Stimulated activated CD8-positive, alpha-beta memory T cell treated with anti-CD3 and anti-CD28 coated beads, Interleukin-4, amount 100 ng/mL, for 4 hours (primary cell): ENCODE measurements at places on chromosomes 3 and 15.

GRCh38 chr15:76799760-76800159 lies 105.4 kb downstream of the SCAPER start:
- DNase-seq, result no peak

GRCh38 chr15:66389098-66389858 lies 2.6 kb downstream of the MAP2K1 start:
- DNase-seq, result no peak

DNA sequence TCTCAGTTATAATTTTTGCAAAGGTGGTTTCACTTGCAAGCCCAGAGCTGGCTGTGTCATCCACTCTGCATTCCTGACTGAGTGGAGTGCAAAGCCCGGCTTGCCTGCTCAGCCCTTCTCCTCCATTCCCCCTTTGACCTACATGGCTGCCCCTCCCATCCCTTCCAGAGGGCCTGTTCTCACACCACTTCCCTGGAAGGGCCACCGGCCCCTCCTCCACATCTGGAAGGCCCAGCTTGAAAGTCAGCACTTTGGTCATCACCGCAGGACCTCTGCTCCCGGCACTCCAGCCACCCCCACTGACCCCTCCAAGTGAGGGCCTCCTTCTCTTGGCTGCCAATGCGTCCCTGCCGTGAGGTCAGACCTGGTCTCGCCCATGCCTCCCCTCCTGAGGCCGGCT lies 74.1 kb upstream of the RNF7 start:
- no peak for DNase-seq

- no peak for DNase-seq
These were observed 299.0 kb downstream of the NR2F2 start for GRCh38 chr15:96629511-96629910.

DNA sequence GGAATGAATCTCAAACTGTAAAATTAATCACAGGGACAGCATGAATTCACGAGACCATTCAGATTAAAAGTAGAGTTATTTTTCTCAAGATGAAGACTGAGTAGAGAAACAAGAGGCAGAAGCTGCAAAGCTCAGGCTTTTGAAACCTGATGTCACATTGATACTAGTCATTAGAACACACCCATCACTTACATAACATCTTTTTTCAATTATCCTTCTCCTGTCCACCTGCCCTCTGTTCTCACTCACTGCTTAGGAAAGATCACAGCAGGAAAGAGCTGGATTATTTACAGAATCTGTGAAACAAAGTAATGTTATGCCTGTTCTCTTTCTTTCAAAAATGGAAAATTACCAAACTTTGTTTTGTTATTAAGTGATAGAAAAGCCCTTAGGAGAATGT lies 72.0 kb upstream of the CDAN1 start:
- DNase-seq, result no peak

DNA sequence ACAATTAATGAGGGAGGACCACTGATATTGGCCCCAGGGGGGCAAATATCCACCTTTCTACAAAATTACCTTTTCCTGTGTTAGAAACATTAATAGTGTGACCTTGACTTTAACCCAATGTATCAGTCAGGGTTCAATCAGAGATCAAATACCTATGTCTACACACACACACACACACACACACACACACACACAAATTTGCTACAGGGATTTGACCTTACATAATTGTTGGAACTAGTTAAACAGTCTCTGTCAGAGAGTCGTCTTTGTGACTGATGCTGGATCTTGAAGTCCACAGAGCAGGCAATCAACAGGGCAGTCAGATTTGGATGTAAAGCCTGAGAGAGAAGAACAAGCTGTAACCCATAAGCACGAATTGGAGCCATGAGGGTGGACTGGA lies 32.5 kb downstream of the TM4SF4 start:
- DNase-seq, result no peak

GRCh38 chr3:47612879-47613278 lies 34.2 kb upstream of the CSPG5 start:
- no peak for DNase-seq

DNA sequence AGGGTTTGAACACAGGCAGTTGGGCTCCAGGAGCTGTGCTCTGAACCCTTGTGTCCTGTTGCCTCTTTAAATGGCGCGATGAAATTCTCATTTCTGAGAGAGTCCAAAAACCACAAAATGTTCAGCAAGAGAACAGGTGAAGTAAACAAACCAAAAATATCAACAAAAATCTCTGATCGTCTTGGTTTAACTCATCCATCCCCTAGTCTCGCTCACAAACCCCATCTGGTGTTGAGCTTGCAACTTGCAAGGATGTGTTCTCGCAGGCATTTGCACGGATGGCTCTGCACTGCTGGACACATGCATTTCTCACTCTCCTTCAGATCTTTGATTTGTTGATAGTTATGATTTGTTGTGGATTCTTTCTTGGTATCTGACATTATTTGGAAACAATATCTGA lies 31.1 kb downstream of the FAH start:
- no peak for DNase-seq

- no peak for DNase-seq
These were observed 116.5 kb downstream of the ANO10 start for GRCh38 chr3:43505351-43505750.

- no peak for DNase-seq
These were observed 124.1 kb downstream of the CHST2 start for GRCh38 chr3:143243686-143244085.

- no peak for DNase-seq
These were observed 63.6 kb upstream of the SNTN start for GRCh38 chr3:63588895-63589294.

GRCh38 chr15:29825227-29825626 lies 3.0 kb upstream of the TJP1 start:
- no peak for DNase-seq

DNA sequence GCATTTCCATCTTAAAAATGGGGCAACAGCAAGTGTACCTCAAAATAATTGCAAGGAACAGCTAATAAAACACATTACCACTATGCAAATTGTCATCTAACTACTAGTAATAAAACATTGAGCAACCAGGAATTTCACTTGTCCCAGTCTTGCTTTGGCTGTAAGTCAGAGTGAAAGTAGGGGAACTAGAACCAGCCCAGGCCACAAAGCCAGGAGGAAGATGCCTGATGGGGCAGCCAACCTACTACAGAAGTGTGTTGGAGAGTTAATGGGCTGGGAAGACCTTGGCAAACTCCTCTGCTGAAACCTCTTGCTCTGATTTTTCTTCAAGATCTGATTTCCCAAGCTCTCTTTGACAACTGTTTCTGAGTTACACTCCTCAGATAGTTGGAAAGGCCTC lies 40.2 kb upstream of the LPP start:
- no peak for DNase-seq

GRCh38 chr3:32283304-32283703 lies 44.8 kb downstream of the CMTM8 start:
- no peak for DNase-seq

DNA sequence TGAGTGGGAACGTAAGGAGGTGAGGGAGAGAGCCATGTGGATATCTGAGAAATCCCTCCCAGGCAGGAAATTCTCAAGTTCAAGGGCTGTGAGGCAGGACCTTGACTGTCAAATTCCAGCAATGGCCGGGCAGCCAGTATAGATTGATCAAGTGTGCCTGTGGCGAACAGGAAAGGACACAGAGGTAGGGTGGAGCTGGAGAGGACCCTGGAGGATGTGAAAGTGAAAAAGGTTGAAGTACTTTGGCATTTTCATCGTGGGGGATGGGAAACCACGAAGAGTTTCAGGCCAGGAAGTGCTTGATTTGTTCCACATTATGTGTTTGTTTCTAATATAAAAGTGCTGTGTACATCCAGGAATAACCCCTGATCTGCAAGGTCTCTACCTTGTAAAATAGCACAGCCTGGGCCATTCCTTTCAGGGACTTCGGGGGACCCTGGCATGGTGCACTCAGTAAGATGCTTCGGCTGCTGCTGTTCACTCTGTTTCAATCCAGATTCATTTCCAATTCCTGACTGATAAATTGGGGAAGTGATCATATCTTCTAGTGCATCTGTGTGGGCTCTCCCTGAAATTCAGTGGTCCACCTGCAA lies 156.6 kb downstream of the MCTP2 start:
- no peak for DNase-seq

- DNase-seq, result peak; percentile 50
These were observed at the start of gene IQSEC1 for GRCh38 chr3:13073326-13074005. IQSEC1 (minus strand) TSS chr3:13073429; CDS start chr3:13073014, 415 bp downstream.

DNA sequence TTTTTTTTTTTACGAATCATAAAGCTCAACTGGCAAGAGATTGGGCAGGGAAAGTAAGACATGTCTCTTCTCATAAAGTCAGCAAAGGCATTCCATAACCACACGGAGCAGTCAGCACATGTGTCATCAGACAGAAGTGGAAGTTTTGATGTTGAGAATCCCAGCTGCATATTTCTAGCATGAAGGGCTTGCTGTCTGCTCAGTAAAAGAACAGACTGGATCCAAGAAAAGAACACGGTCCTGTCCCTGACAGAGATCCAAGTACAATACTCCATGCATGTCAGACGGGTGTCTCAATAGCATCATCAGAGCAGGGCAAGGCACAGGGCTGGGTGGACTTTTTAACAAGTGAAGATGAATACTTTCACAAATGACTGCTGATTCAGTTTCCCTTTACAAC lies 38.2 kb downstream of the ABI3BP start:
- no peak for DNase-seq

DNA sequence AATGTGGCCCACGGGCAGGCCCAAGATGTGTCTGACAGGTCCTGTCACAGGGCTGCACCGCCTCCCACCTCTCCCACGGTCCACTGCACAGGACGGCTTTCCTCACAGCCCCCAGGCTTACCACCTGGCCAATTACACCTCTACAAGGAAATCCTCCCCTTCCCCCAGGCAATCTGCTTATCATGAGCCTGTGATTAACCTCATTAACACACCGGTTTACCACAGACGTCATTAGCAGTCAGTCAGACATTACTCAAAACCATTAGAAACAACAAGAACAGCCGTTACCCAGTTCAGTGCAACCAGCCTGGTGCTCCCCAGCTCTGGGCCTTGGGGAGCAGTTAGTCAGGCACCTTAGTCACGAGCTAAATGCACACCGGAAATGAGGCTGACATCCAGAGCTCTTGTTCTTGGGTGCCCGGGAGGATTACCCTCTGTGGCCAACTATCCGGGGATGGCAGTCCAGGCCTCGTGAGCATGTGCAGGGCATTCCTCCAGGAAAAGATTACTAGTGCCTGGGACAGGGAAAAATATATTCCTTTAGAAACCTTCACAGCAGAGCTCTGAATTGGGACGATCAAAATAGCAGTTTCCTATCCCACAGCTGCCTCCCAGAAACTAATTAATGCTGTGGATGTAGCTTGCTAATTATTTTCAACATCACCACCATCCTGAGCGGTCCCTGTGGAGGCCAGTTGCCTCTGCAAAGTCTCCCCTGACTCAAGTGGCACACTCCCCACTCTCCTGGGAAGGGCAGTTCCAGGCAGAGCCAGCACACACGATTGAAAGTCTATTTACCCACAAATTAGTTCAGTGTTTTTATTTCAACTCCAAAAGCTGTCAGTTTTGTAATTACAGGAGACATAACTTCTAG lies 117.4 kb upstream of the ZBED2 start:
- DNase-seq, result no peak

- peak; percentile 49 for DNase-seq
These were observed 10.9 kb downstream of the TM2D3 start for GRCh38 chr15:101641129-101641764.

DNA sequence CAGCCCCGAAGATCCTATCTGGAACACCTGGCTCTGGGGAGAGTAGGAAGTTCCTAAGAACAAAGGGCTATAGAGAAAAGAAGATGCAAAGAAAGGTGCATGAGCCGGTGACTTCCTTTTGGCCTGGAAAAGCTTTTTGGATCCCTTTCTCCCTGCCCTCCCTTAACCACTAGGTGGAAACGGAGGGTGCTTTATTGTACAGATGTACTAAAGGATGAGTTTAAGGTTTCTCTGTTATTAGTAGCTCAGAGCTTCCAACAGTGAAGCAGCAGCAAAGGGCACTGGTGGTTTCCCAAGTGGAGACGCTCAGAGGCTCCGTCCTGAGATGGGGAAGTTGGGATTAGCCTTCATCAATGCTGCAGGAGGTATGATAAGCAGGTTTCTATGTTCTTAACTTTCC lies 5.9 kb upstream of the ADGRG7 start:
- DNase-seq, result no peak
